ENCODE measurements at places on chromosomes 3 and 15.

- no peak for DNase-seq
Measured at GRCh38 chr3:20739814-20740213, 553.8 kb upstream of the SGO1 start.

GRCh38 chr3:186969607-186970006 lies 39.3 kb downstream of the ST6GAL1 start:
- DNase-seq, result no peak

DNA sequence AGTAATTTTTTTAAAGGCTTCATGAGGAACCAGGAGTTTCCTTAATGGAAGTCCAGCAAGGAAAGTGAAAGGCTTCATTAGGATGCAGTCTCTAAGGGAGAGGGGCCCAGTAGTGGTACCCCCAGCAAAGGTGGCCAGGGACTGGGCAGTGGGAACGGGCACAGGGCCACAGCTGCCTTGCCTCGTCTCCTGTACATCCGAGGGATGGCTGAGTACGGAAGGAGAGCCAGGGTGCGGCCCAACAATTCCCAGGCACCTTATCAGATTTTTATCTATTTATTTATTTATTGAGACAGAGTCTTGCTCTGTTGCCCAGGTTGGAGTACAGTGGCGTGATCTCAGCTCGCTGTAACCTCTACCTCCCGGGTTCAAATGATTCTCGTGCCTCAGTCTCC lies 14.5 kb downstream of the SEMA3G start:
- DNase-seq, result no peak

DNA sequence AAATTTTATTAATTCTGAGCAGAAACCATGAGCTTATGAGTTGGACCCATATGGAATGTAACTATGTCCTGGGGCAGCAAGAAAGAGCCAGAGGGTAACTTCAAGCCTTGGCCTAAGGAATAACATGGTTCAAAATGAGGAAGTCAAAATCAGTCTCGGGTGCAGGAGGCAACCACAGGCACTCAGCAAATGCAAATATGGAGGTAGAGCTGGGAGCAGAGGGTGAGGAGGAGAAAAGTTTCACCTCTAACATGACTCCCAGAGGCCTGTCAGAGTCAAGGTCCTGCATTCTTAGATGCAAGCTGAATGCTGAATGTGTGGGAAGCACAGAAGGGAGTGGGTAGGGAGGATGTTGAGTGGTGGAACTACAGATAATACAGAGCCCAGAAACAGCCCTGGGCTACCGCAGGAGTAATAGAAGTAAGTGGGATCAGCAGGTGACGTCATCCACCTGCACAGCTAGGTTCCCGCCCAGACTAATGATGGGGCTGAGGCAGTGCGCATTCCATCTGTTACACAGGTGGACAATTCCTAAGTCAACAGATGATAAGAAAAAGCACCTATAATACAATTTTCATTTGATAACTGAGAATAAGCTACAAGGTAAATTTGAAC lies 279.8 kb upstream of the ARRDC4 start:
- no peak for DNase-seq

DNA sequence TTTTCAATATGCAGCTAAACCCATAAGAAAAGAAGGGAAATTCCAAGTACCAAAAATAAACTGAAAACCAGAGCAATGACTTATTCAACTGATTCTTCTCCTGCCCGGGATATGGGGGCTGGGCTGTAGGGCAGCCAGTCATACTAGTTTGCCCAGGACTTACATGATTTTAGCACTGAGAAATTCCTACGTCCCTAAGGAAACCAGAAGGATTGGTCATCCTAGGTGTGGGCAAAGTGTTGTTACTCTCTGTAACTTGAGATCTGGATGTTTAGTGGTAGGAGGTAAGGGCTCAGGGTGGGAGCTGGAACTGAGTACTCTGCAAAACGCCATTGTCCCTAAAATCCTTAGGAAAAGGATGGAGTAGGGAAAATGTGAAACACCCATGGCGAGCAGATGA lies 1.2 kb upstream of the DAZL start:
- DNase-seq, result no peak

All from H54 (cell line).